ENCODE measurements at places on chromosomes 3 and 15.

- no peak for DNase-seq
These were observed 219.0 kb downstream of the VGLL3 start for GRCh38 chr3:86771741-86772512.

DNA sequence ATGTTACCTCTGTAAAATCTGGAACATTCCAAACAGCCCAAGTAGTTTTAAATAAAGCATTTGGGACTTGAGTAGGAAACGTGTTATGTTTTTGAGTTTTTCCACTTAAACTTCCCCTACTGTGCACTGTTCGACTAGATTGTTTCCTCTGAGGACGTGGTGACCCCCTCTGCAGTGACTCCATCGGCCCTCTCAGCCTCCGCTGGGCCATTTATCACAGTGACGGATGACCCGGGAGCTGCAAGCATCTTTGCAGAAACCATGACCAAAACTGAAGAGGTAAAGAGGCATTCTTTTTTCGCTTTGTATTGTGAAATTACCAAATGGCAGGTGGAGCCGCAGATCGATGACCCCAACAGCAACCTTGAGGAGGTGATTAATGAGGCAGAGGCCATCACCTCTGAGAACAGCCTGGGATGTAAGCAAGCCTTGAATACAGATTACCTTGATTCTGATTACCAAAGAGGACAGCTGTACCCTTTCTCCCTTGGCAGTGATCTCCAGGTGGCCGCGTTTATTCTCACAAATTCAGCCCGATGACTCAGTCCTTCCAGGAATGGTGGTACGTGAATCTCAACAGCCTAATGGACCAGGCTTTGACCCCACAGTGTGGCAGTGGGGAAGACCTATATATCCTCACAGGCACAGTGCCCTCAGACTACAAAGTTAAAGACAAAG, 79.1 kb upstream of the FAN1 start:
- DNase-seq, result no peak

GRCh38 chr15:39657181-39657580, 76.3 kb downstream of the THBS1 start:
- no peak for DNase-seq

- no peak for DNase-seq
These were observed 7.0 kb upstream of the JMJD7 start for GRCh38 chr15:41820791-41821423.

- no peak for DNase-seq
These were observed at the start of gene HHATL for GRCh38 chr3:42702066-42702951. TSS of gene HHATL (minus strand) at chr3:42702798. CDS start at chr3:42700826, 1,972 bp downstream.

DNA sequence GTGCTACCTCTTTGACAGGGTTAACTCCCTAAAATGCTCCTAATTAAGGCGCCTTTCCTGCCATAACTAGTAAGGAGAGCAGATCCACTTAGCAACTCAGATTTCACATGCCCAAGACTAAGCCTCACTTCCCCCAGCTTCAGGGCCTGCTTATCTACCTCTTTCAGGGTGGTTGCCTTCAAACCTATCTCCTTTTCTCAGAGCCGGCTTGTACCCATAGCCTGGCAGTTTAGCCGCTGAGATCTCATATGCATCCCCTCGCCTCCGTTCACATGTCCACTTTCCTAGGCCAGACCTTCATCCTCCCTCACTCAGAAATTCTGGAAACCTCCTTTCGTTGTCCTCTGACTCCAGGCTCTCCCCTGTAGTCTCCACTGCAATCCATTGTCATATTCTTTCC, 1.0 kb upstream of the FSTL1 start:
- DNase-seq, result no peak

DNA sequence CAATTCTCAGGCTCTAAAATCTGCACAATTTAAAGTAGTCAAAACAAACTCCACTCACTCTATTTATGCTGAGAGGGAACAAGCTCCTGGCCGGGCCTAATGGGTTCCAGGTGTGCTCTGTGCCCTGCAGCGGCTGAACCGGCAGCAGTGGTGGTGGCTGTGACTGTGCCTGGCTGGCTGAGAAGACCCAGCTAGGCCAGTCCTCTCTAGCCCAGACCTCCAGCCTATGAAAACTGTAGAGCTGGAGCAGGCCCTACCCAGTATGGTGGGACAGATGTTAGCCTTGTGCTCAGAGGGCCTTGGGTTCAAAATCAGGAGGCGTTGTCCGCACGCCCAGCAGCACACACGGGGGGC, 37.0 kb downstream of the EPHB3 start:
- DNase-seq, result no peak

DNA sequence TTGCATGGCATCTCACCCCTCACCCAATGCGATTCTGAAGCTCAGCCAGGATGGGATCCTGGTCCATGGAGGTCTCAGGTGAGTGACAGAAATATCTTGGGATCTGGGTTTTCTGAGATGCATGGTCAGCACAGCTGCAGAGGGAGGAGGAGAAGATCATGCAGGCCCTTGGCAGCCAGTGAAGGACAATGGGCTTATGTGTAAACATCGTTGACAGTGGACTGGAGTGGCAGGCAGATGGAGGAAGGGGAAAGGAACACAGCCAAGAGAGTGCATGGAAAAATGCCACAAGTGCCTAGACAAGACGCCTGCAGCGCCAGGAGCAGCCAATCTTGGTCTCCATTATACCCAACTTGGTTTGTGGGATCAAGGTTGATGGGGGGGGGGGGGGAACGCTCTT, 347.9 kb downstream of the MCTP2 start:
- no peak for DNase-seq

- no peak for DNase-seq
These were observed 31.9 kb downstream of the PCCB start for GRCh38 chr3:136281966-136282520.

GRCh38 chr3:110646055-110646454, 425.6 kb upstream of the NECTIN3 start:
- DNase-seq, result no peak

DNA sequence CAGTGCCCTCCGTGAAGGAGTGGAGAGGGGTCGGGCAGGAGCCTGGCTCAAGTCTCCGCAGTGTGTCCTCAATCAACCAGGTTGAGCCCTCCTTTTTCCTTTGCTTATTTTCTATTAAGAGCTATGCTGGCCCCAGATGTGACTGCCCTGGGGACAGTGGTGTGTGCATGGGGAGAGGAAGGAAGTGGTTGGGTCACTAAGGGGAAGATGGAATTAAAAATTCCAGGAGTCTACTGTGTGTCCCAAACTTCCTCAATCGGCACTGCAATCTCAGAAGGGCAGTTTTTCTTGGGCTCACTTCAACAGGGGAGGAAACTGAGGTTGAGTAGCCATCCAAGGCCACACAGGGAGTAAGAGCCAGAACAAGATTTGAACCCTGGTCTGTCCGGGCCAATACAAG, 13.7 kb upstream of the GRIP2 start:
- no peak for DNase-seq

GRCh38 chr15:91807122-91807521, 46.4 kb upstream of the SLCO3A1 start:
- no peak for DNase-seq

DNA sequence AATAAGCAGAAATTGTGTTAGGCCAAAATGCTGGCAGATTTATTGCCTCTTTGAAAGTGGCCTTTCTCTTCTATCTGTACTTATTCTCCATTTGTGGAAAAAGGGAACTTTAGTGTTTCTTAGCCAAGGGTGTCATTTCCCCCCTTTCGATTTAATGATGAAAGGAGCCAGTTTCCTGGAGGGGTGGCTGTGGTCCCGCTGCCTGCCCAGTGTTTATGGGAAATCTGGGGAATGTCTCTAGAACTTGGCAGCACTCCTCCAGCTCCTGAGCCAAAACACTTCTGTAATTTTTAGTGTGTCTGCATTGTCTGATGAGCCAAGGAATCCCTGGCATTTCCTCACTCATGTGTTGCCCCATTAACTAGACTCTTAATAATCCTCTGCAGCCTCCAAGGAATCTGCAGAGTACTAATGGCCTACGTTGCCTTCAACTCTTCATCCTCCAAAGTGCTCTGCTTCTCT, 448.8 kb downstream of the GRM7 start:
- no peak for DNase-seq

GRCh38 chr3:114452256-114452655, 158.4 kb downstream of the TIGIT start:
- DNase-seq, result no peak

GRCh38 chr3:156795890-156796481, 30.2 kb upstream of the LEKR1 start:
- DNase-seq, result no peak

GRCh38 chr3:128321418-128321817, 145.3 kb downstream of the DNAJB8 start:
- DNase-seq, result no peak

DNA sequence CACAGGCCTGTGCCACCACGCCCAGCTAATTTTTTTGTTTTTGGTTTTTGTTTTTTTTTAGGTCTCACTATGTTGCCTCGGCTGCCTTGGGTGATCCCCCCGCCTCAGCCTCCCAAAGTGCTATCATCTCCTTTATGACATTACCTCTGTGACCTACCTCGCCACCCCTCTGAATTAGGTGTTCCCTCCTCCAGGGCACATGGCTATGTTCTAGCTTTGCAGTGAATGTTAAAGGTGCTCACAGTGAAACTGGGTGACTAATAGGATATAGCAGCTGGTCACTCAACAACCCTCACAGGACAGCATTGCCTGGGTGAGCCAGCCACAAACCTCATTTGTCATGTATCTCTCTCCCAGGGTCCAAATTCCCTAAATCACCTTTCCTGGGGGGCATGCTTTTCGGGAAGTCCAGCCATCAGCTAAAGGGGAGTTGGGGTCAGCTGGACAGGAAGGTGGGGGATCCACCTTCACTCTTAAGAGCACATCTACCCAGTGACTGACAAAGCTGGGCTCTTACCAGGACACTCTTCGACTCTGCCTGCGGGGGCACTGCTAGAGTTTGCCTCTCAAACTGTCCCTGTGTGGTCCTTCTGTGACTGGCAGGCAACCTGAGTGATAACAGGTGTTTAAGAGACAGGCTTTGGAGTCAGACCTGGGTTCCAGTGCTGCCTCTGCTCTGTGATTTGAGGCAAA, 1.6 kb upstream of the TTLL3 start:
- DNase-seq, result peak; percentile 24

- DNase-seq, result no peak
These were observed 22.8 kb upstream of the SSR3 start for GRCh38 chr3:156577736-156578135.

DNA sequence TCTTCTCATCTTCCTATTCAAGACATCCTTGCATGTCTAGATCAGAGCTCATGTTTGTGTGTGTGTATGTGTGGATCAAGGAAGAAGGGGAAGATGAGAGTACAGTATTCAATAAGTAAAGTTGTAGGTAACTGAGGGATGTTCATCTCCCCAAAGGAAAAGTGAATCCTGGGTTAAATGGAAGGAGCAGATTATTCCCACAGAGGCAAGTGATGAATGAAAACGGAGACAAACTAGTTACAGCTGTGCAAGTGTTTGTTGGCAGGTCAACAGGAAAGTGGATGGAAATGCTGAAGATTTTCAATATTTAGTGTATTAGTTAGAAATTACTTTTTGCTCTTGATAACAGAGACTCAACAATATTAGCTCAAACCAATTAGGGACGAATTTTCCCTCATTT, 84.2 kb upstream of the PDZRN3 start:
- no peak for DNase-seq

- DNase-seq, result no peak
These were observed 22.9 kb downstream of the B3GNT5 start for GRCh38 chr3:183275937-183276336.

DNA sequence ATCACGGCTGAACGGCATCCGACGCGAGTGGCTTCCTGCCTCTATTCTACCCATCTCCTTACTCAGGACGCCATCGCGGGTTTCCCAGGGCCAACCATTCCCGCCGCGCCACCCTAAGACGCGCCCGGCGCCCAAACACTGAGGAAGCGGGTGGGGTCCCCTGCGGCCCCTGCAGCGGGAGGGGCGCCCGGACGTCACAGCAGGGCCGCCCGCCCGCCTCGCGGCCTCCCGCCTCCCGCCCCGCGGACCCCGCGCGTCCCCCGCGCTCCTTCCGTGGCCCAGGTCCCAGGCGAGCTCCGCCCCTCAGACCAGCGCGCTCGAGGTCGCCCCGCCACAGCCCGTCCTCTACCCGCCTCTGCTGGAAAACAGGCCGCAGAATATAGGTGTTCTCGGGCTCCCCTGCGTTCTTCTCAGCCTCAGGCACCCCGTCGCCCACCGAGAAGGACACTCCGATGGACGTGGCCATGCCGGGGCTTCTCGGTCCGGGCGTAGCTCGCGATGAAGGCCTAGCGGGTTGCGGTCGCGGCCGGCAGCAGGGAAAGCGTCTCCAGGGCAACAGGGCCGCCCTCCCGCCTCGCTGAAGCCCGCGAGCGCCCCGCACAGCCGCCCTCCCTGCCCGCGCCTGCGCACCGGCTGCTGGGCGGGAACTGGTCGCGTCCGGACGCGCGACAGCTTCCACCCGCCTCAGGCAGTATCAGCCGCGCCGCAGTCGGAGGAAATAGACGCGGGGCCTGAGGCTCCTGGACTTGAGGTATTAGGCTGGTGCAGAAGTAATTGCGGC, at the start of gene DYNLT2B:
TSS of gene DYNLT2B (minus strand) at position 554 of the 781 bp plus-strand sequence. CDS start at position 466, 88 bp downstream.
- DNase-seq, result peak; percentile 80
